ENCODE measurements at places on chromosomes 12 and 14.

- DNase-seq, result no peak
Observed at GRCh38 chr12:4779749-4780148, 59.5 kb downstream of the GALNT8 start.

GRCh38 chr12:57236201-57236924 is 6.9 kb downstream of the SHMT2 start:
- DNase-seq, result no peak

- DNase-seq, result no peak
Observed at GRCh38 chr12:48980389-48980952, 2.3 kb downstream of the WNT1 start.

DNA sequence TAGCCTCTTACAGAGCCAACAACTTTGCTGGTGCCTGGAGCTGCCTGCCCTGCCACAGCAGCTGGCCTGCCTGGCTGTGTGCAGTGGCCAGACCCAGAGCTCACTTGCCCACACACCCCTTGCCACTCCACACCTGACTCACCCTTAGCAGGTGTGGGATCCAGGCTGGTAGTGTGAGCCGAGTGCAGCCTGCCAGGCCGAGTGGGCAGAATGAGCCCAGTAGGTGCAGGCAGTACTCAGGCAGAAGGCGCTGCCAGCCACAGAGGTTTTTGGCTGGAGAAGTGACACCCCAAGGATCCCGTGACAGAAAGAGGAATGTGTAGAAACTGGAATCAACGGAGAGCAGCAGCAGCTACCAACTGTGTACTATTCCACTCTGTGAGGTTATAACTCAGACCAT is 29.8 kb upstream of the PYGL start:
- no peak for DNase-seq

GRCh38 chr14:51895375-51895774 is 35.0 kb downstream of the GNG2 start:
- DNase-seq, result no peak

Measured in kidney glomerular epithelial cell (primary cell).